ENCODE measurements at places on chromosomes 3 and 15.

- no peak for DNase-seq
Measured at GRCh38 chr3:13709706-13710105, 160.8 kb downstream of the FBLN2 start.

GRCh38 chr3:81752604-81753003 lies 8.8 kb downstream of the GBE1 start:
- no peak for DNase-seq

DNA sequence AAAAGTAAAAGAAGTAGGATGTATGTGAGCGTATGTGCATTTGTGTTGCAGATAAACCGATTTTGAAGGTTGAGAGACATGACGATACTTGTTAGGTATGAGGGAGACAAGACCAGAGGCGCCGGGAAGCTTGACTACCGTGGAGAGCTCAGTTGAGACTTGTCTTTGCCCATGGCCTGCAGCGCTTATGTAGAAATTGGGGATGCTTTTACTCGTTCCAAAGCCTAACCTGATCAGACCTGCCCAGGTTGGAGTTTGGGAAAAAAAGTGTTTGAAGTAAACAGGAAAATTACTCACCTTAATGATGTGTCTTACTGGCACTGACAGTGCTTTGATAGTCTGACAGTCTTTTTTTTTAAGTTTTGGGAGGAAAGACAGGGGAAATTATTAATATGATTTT lies 202.8 kb downstream of the TP63 start:
- no peak for DNase-seq

GRCh38 chr3:125262161-125262560 lies 49.6 kb upstream of the SLC12A8 start:
- DNase-seq, result no peak

- DNase-seq, result no peak
Measured at GRCh38 chr3:120153294-120153693, 59.0 kb upstream of the GSK3B start.

DNA sequence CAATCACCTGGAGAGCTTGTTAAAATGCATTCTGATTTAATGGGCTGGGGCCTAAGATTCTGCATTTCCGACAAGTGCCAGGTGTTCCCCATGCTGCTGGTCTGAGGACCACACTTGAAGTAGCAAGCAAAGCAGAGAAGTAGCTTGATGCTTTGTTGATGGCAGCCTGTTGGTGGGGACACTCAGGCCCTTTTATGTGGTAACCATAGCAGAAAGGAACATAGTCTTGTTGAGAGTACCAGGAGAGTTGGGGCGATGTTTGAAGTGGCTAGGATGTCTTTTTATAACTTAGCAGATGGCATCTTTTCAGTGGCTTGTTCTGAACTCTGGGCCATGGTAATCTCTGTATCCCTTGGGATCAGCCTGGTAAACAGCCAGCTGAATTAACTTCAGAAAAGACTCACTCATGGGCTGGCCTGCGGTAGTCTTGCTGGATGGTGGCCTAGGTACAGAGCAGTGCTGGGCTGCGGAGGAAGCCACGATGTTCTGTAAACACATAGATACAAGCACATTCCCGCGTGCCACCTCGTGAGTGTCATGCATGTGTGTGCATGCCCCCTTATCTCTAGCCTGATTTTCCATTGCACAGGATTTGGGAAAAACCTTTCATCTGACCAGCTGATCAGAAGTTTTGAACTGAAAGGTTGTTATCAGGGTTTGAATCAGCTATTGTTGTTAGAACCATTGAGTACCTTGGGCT lies 292.4 kb upstream of the LRRFIP2 start:
- no peak for DNase-seq

DNA sequence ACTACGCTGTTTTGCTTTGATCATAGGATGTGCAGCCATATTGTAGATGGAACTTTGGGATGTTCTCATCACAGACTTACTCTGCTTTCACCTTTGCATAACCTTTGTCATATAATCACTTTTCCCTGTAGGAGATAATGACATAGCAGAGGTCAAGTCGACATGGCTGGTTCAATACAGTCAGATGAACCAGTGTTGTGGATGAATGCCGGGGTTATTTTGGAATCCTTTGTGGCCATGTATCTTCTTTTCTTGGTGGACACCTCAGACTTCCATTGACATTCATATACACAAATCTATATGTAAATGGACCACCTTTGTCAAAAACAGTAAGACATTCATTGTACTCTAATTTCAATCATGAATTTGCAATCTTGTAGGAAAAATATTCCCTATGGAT lies 180.2 kb downstream of the PTPRG start:
- no peak for DNase-seq

DNA sequence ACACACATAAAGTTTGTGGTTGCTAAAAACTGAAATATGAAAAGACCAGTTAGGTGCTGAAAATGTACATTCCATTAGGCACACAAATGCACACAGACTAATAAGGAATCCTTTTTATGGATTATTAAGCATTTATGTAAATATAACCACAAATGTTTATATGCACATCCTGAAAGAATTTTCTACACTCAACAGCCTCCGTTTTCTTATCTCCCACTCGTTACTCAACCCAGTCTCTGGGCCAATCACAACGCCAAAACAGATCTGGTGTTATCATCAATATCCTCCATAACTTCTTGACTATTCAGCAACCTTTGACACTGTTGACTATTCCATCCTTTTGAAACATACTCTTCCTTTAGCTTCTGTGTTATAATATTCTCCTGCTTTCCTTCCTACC lies 136.4 kb downstream of the ATP8B4 start:
- DNase-seq, result no peak

DNA sequence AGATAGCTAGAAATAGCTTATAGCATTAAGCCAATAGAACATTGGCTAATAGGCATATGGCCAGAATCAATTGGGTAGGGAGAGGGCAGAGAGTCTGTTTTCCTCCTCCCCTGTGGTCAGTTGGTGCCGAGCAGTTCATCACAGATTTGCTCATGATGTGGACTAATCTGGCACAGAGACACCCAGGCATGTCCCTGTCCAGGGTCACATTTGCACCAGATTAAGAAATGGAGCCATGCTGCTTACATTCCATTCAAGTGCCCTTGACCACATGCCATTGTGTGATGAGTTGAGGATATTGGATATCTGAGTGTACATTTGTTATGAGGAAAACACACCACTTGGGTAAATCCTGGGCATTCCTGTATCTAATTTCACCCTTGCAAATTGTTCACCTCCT lies 53.4 kb downstream of the USP13 start:
- no peak for DNase-seq

- DNase-seq, result no peak
Measured at GRCh38 chr3:93973131-93974126, at the start of gene PROS1. TSS of gene PROS1 (minus strand) at chr3:93973896. CDS start at chr3:93973749, 147 bp downstream.
